Astrocyte (in vitro differentiated cells and primary cell): ENCODE measurements at places on chromosomes 2 and 18.

GRCh38 chr2:15736396-15737180 lies 144.9 kb downstream of the DDX1 start:
- H3K27me3 ChIP-seq, result peaks cover 26% of the 10 kb centered on the region
- H3K4me1 ChIP-seq, result peaks cover 13% of the 10 kb centered on the region
- no peaks in the 10 kb centered on the region for H3K36me3 ChIP-seq
- H3K4me3 ChIP-seq, result no peak overlapping the region

DNA sequence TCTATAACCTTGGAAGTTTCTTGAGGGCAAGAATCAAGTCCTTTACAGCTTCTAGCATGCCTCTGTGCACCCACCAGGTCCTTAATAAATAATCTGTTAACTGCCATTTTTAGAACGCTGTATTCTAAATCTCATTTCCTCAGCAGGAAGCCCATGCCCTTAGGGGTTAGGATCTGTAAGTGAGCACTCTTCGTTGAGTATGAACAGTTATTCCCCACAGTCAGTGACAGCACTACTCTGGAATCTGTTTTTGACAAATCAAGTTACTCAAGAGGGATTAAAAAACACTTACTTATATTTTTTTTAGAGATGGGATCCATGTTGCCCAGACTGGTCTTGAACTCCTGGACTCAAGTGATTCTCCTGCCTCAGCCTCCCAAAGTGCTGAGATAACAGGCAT lies 14.6 kb downstream of the PAIP2B start:
- H3K27me3 ChIP-seq, result peaks cover 6% of the 10 kb centered on the region
- no peaks in the 10 kb centered on the region for H3K36me3 ChIP-seq
- no peak for DNase-seq
- H3K27ac ChIP-seq, result no peak overlapping the region
- H3K4me1 ChIP-seq, result no peaks in the 10 kb centered on the region
- no peak overlapping the region for H3K4me3 ChIP-seq

GRCh38 chr2:216014006-216014405 lies 655 bp upstream of the MREG start:
- H3K27me3 ChIP-seq, result no peaks in the 10 kb centered on the region
- no peak overlapping the region for H3K4me3 ChIP-seq
- no peaks in the 10 kb centered on the region for H3K36me3 ChIP-seq
- peaks cover 5% of the 10 kb centered on the region for H3K4me1 ChIP-seq
- no peak overlapping the region for H3K27ac ChIP-seq
- DNase-seq, result no peak

GRCh38 chr2:222949073-222949472 lies 88.2 kb downstream of the ACSL3 start:
- H3K4me3 ChIP-seq, result no peak overlapping the region
- H3K4me1 ChIP-seq, result peaks cover 5% of the 10 kb centered on the region
- no peak for DNase-seq
- H3K27ac ChIP-seq, result no peak overlapping the region
- H3K36me3 ChIP-seq, result no peaks in the 10 kb centered on the region
- no peaks in the 10 kb centered on the region for H3K27me3 ChIP-seq

- H3K27ac ChIP-seq, result no peak overlapping the region
- DNase-seq, result no peak
- peaks cover 7% of the 10 kb centered on the region for H3K4me1 ChIP-seq
Measured at GRCh38 chr2:176099159-176099727, 352 bp upstream of the HOXD12 start.

GRCh38 chr2:4668381-4668780 lies 965.0 kb downstream of the DCDC2C start:
- no peak for DNase-seq
- no peak overlapping the region for H3K27ac ChIP-seq
- no peaks in the 10 kb centered on the region for H3K27me3 ChIP-seq
- H3K4me3 ChIP-seq, result no peak overlapping the region

DNA sequence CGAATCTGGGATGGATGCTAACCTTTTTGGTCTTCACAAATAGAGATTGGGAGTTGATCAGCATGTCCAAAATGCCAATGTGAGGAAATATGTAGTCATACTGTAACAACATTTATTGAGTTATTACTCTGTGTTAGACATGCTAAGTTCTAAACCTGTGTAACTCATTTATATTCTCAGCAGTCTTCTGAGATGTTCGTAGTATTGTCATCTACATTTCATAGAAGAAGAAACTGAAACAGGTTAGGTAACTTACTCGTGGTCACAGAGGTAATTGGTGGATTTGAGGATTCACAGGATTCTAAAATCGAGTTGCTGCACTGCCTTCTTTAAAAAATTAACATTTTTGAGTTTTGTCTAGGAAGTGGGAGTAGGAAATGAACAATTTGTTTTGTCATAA lies 162.1 kb downstream of the UBE2E3 start:
- no peak overlapping the region for H3K4me3 ChIP-seq
- H3K36me3 ChIP-seq, result no peaks in the 10 kb centered on the region
- no peaks in the 10 kb centered on the region for H3K4me1 ChIP-seq
- DNase-seq, result no peak
- no peak overlapping the region for H3K27ac ChIP-seq
- H3K27me3 ChIP-seq, result no peaks in the 10 kb centered on the region
